ENCODE measurements at places on chromosomes 4 and X. TPM values are rescaled to one million over a fixed set of nuclear protein-coding genes. Genes with fewer than 3 reads are reported as not detected.

The FAM184B gene
- 0.85 TPM for polyA plus RNA-seq

The HSFX2 gene
- 1.0 TPM for polyA plus RNA-seq

The FRG2 gene
- not detected for polyA plus RNA-seq

The CTSO gene
- 43.3 TPM for polyA plus RNA-seq

DNA sequence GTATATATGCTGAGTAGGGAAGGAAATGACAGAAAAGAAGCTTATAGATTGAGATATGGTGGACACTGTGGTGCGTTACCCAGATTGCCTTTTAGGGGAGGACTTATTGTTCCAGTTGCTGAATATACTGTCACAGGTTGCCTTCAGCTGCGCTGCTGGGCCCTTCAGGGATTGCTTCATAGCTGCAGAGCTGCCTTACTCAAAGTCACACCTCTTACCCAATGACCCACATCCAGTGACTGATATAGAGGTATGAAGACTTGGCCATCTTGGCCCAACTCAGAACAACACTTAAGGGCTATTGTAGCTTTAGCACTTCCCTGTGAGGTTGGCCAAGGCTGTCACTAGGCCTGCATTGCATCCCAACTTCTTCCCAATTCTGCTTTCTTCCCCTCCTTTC lies 63.4 kb upstream of the TMEM164 start:
- DNase-seq, result no peak

The SYP gene
- polyA plus RNA-seq, result 2.6 TPM

The TLR6 gene
- 1.0 TPM for polyA plus RNA-seq

DNA sequence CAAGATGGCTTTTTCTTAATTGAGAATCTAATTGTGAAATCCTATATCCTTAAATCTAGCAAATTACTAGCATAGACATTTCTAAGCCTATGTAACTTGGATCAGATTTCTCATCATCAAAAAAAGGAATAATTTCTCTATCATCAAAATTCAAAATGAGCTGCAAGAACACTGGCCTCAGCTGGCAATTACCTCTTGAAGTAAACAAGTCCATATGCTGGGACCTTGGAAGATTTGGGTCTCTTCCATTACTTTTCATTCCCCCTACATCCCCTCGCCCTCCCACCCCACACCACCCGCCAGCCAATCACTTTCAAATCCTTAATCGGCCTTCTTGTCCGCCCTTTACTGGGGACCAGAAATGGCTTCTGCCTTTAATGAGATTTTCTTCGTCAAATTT lies 23.3 kb upstream of the MBTPS2 start:
- DNase-seq, result no peak

The CPXCR1 gene
- not detected for polyA plus RNA-seq

- no peak for DNase-seq
These were observed 56.7 kb downstream of the PROM1 start for GRCh38 chr4:16027114-16027513.

DNA sequence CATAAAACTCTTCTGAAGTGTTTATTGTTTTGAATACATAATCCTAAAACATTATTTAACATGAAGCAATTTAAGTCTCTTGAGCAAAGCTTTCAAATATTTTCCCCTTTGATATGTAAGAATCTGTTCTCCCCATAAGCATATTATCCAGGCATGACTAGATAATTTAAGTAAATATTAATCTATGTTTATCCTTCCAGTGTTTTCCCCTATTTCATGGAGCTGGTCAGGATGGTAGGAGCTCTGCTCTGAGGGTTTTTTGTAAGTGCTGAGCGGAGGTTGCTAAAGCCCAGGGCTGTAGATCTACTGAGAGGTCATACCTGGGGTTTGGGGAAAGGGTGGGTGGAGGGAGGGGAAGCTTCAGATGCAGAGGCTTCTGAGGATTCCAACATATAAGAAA lies 258.9 kb upstream of the SFRP2 start:
- no peak for DNase-seq

The TMPRSS11B gene
- polyA plus RNA-seq, result 0.08 TPM

DNA sequence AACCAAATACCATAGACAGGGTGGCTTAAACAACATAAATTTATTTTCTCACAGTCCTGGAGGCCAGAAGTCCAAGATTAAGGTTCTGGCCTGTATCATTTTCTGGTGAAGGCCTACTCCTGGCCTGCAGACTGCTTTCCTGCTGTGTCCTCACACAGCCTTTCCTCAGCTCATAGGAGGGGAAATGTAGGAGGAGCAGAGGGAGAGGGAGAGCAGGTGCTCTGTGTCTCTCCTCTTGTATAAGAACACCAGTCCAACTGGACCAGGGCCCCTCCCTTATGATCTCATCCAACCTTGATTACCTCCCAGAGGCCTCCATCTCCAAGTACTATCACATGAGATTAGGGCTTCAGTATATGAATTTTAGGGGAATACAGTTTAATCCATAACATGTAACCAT lies 34.3 kb downstream of the RAPGEF2 start:
- no peak for DNase-seq

The DMP1 gene
- polyA plus RNA-seq, result 0.07 TPM

The PCYT1B gene
- 3.3 TPM for polyA plus RNA-seq

The HS6ST2 gene
- polyA plus RNA-seq, result 21.1 TPM

DNA sequence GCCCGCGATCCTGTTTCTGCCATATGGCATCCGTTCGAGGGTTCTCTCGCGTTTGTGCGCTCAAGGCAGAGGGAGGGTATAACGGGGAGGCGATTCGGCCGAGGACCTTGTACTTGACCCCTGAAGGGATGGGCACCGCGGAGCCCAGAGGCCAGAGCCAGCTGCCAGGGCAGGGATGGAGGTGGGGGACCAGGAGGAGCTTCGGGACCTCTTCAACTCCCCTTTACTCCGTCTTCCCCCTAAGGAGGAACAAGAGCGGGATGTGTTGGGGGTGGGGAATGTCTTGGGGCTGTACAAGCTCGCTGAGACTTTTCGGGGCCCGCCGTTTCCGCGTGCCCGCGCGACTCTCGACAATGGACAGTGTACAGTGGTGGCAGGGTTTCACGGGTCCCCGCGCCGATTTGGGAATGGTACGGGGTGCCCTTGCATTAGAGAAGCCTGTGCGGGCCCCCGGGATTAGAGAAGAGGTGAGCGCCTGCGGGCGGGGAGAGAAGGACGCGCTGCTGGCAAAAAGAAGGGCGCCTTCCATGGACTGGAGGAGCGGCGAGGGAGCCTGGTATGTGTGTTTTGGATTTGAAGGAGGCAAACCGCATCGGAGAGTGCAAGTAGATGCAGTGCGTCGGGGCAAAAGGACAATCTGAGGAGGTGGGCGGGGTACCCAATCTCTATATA lies 760 bp downstream of the UGT8 start:
- DNase-seq, result peak; percentile 38

The UBQLN2 gene
- polyA plus RNA-seq, result 43.4 TPM

- no peak for DNase-seq
These were observed 40.8 kb downstream of the EVC start for GRCh38 chr4:5751666-5752375.

GRCh38 chr4:146524663-146525062 lies 2.9 kb upstream of the SLC10A7 start:
- no peak for DNase-seq

The HTR2C gene
- 2.1 TPM for polyA plus RNA-seq

DNA sequence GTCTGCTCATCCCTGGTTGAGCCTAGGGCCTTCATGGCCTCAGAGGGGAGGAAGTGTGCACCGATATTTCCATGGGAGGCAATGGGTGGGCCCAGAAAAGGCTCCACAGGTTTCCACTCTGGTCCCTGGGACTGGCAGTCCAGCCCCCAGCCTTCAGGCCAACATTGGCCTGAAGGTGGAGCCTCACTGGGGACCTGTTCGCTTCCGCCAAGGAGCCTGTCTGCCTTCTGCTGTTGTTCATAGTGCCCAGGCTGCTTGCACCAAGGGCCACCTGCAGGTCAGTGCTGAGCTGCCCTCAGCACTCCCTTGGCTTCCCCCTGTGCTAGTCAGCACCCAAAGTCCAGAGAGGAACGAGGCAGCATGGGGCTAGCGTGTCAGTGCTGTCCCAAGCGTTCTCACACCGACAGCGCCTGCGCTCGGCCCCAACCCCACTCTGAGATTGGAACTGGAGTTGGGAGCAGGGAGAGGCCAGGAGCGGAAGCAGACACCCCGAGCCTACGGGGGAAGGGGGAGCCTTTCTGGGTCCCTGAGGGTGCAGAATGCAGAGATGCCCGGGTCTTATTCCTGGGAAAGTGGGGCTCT lies 720.7 kb downstream of the PCDH18 start:
- no peak for DNase-seq

- DNase-seq, result no peak
These were observed 19.8 kb upstream of the QRFPR start for GRCh38 chr4:121400632-121401031.

GRCh38 chrX:80285131-80285773 lies 135.0 kb upstream of the TENT5D start:
- peak; percentile 21 for DNase-seq

GRCh38 chr4:156824451-156825060 lies 147.0 kb downstream of the PDGFC start:
- DNase-seq, result no peak

The VCX2 gene
- 0.28 TPM for polyA plus RNA-seq

DNA sequence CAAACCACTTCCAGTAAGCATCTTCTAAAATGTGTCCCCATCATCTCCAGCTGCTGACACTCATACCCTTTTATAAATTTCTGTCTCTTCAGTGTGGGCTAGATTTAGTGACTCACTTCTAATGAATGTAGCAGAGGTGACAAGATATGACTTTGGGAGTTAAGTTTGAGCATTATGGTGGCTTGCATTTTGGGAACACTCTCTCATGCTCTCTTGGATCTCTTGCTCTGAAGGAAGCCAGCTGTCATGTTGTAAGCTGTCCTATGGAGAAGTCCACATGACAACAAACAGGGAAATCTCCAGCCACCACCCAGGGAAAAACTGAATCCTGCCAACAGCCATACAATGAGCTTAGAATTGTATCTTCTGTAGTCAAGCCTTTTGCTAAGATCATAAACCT lies 691.3 kb upstream of the PCDH7 start:
- peak; percentile 3 for DNase-seq

The ASMT gene
- 0.10 TPM for polyA plus RNA-seq

The RAP2C gene
- polyA plus RNA-seq, result 50.0 TPM

The RNF150 gene
- 28.9 TPM for polyA plus RNA-seq

GRCh38 chr4:18056030-18056429 lies 34.5 kb upstream of the LCORL start:
- no peak for DNase-seq

- DNase-seq, result peak; percentile 5
These were observed 370.0 kb downstream of the GPAT3 start for GRCh38 chr4:83905952-83906351.

- DNase-seq, result no peak
These were observed 4.7 kb downstream of the MGARP start for GRCh38 chr4:139275281-139275735.

GRCh38 chr4:75948822-75949444 lies 8.1 kb upstream of the NAAA start:
- DNase-seq, result no peak

- DNase-seq, result no peak
These were observed 24.9 kb downstream of the PALLD start for GRCh38 chr4:168521721-168522120.

DNA sequence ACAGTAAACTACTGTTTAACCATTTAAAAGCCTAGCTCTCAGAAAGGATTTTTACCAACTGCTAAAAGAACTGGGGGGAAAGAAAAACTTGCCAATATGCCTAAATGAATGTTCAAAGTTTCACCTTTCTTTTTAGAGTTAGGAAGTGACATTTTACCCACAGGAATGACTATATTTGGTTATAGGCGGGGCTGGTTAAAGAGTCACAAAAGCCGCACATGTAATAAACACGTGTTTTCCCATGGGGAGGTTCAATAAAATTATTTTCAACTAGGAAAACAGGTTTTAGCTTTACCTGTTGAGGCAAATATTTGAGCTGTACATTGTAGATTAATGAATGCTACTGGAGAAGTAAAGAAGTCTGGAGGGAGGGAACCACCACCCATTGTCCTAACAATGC lies 41.6 kb upstream of the UGDH start:
- DNase-seq, result no peak

GRCh38 chr4:158201322-158201721 lies 9.0 kb upstream of the TMEM144 start:
- DNase-seq, result no peak

- no peak for DNase-seq
These were observed 92.0 kb downstream of the PHEX start for GRCh38 chrX:22124098-22124497.

The CENPVL2 gene
- polyA plus RNA-seq, result 0.28 TPM

GRCh38 chr4:6620296-6620695 lies 20.2 kb upstream of the MRFAP1 start:
- no peak for DNase-seq

- DNase-seq, result no peak
These were observed 1.4 kb upstream of the LGI2 start for GRCh38 chr4:25032126-25032525.

DNA sequence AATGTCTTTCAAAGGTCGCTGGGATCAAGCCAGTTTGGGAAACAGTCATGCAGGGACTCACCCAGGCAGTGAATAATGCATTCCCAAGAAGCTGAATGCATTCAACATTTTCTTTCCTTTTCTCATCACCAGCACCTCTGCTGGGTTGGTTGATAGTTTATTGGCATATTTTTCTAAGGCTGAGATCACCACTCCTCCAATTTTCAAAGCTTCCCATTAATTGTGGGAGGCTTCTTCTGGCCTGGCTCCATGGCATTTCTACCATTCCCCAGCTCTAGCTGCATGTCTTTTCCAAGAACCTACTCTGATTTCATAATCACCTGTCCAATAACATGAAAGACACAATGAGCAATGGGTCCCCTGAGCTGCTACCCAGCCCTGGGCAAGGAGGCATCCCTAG lies 35.8 kb downstream of the CHRDL1 start:
- DNase-seq, result no peak

DNA sequence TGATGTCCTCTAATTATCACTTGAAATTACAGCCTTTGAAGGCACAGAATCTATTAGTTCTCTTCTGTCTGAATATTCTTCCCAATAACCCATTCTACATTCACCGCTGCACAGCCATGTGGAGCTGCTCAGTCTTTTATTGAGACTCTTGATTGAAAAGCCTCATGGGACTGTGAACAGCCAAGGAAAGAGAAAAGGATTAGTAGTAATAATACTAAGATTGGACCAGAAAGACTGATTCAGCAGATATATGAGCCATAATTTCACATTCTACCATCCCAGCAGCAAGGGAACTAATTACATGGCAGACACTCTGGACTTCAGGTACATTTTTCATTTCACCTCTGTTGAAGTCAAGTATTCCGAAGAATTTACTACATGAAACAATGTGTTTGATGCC lies 2471.7 kb downstream of the ARAP2 start:
- peak; percentile 11 for DNase-seq

- DNase-seq, result no peak
These were observed 3.3 kb downstream of the SYTL5 start for GRCh38 chrX:38009641-38010040.

DNA sequence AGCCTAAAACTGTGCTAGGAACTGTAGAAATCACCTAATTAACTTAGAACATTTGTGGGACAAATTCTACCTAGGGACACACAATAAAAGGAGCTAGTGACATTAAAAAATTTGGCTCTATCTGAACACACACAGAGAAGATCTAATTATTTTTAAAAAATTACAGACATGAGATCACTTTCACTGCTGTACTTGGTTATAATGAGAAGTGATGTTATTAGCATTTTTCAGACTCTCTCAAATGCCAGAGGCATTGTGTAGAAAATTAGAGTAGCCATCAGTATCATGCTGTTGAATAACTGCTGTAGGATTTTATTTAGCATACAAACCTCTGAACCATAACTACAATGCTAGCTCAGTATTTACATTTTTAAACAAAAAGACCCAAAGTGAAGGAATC lies 109.1 kb upstream of the ANK2 start:
- no peak for DNase-seq

The HTN1 gene
- polyA plus RNA-seq, result 0.07 TPM

- peak; percentile 67 for DNase-seq
These were observed 275.2 kb upstream of the EDA2R start for GRCh38 chrX:66914080-66914479.

All from left kidney (tissue), 8 donors.